NCI-H2171 (cell line): ENCODE measurements at places on chromosomes 2 and 18.

DNA sequence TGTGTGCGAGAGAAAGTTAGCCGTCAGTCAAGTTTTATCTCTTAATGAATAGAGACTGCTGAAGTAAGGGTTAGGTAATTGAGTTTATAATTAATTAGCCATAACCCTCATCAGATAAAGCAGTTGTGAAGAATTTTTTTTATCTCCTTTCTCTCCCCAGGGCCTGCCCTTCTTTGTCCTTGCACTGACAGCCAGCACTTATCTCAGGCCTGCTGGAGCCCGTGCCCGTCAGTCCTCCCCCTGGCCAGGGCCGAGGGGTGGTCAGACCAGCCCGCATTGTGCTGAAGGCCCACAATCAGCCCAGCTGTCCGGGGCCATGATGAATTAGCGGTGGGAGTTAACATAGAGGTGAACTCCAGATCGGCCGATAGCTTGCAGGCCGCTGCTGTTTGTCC is 315.7 kb downstream of the GBX2 start:
- DNase-seq: no peak

DNA sequence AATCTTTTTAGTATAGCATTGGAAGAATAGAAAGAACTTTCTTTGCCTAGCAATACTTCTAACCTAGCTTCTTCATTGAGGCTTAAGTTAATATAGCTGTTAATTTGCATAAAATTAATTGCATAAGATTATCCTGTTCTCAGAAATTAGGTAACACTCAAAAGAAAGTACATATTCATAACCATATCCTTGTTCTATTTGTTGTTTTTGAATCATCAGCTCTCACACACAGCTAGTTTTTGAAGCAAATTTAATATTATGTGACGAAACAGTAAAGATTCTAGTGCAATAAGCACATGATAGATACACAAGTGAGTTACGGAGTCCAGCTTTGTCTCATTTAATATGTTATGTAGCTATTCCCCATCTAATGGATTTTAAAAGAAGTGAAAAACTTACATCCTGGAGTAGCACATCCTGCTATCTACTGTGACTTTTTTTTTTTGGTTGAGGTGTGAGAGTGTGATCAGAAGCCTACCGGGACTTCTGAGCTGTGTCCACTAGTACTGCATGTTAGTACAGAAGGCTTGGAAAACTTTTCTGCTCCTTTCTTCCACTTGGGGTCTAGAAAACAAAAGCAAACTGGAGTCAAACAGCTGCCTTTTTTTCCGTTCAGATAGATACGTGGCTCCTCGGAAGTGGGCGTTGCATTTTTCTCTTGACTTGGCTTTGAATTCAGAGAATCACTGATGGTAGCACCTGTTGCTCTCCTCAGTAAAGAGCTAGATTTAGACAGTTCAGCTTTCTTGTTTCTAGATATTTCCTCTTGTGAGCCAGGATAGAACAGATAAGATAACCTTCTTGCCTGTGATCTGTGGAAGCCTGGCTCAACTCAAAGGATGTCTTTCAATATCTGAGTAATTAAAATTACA is 27.2 kb downstream of the KDM3A start:
- no peak for DNase-seq

- no peak for DNase-seq
These were observed 441.5 kb upstream of the POU3F3 start for GRCh38 chr2:104412384-104412783.

DNA sequence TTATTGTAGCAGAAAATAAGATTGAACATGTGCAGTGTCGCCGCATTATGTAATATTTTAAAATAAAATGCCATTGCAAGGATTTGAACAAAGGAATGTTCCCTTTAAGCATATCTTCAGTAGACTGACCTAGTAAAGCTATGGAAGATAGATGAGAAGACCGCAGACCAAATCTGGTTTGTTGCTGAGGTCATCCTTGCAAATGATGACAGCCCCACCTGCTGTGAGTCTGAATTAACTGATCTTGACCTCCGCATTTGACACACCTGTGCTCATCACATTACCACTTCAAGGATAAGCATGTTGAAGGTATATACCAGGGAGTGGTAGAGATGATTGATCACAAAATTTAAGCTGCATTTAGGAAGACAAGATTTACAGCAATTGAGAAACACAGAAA is 96.2 kb downstream of the NYAP2 start:
- DNase-seq: no peak
